ENCODE measurements at places on chromosomes 1 and 21.

DNA sequence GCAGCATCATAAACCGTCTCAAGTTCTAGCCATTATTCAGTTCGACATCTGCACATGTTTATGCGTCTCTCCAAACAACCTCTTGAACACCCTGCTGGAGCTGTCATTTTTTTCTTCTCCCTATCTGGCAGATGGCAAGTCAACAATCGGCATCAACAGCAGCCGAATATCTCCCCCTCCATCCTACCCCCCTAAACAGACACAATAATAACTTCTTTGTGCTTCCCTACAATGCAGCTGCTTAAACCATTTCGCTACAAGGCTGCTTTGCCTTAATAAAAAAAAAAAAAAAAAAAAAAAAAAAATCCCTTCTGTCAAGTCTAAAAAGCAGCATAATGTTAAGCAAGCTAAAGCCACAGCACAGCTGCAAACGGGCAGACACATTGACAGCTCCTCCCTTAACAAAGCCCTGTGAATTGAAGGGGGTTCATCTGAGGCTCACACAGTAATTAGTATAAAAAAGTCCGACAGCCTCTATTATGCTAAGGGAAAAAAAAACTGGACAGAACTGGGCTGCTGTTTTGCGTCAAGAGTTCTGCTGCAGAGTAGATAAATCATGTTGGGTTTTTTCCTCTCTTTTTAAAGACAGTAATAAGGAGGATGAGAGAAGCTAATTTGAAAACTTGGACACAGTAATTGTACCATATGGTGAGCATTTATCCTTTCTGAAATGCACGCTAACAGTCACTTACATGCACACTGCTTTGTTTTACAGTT, 136.4 kb downstream of the AKT3 start:
- DNase-seq: peak; percentile 75

DNA sequence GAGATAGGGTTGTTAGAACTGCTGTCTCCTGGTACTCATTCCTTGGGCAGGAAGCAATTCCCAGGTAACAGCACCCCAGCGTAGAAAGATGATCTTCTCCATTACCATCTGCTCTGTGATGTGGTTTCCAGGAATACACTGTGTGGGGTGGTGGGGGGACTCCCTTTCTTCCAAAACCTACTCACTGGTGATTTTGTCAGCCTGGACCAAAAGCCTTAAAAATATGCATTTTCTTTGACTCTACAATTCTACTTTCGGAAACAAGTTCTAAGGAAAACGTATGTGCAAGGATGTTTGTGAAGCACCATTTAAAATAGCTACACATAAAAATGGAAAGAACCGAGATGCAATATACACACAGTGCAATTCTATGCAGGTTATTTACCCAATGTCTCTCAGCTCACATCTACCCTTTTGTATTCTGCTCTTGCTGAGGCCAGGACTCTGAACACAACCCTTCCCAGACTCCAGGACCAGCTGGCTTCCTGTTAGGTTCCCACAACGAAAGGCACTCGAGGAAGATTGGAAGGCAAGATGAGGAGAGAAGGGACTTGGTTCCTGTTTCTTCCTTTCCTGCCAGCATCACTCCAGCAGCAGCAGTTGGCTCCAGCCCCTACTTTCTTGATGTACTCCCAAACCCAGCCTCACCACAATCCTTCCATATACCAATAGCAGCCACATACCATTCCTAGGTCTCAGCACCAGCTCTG, 33.0 kb upstream of the GJB5 start:
- DNase-seq: no peak

- no peak for DNase-seq
Observed at GRCh38 chr1:201317551-201317950, 34.2 kb downstream of the PKP1 start.

GRCh38 chr1:30450818-30451233, 272.6 kb downstream of the MATN1 start:
- no peak for DNase-seq

DNA sequence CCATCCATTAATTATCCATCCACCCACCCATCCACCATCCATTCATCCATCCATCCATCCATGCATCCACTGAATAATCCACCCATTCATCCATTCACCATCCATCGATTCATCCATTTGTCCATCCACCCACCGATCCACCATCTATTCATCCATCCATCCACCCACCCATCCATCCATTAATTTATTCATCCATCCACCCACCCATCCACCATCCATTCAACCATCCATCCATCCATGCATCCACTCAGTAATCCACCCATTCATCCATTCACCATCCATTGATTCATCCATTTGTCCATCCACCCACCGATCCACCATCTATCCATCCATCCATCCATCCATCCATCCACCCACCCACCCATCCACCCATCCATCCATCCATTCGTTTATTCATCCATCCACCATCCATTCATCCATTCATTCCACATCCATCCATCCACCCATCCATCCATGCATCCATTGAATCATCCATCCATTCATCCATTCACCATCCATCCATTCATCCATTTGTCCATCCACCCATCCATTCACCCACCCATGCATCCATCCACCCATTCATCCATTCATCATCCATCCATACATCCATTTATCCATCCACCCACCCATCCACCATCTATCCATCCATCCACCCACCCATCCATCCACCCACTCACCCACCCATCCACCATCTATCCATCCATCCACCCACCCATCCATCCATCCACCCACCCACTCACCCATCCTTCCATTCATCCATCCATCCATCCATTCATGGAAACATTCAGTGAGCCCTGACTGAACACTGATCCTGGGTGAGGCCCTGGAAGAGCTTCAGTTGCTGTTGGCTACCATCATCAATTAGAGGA, 83.4 kb upstream of the ARHGEF16 start:
- DNase-seq: no peak

- DNase-seq: no peak
Observed at GRCh38 chr1:241924080-241924808, 33.3 kb upstream of the BECN2 start.

- DNase-seq: no peak
Observed at GRCh38 chr1:33258788-33259274, 2.5 kb downstream of the ZNF362 start.

DNA sequence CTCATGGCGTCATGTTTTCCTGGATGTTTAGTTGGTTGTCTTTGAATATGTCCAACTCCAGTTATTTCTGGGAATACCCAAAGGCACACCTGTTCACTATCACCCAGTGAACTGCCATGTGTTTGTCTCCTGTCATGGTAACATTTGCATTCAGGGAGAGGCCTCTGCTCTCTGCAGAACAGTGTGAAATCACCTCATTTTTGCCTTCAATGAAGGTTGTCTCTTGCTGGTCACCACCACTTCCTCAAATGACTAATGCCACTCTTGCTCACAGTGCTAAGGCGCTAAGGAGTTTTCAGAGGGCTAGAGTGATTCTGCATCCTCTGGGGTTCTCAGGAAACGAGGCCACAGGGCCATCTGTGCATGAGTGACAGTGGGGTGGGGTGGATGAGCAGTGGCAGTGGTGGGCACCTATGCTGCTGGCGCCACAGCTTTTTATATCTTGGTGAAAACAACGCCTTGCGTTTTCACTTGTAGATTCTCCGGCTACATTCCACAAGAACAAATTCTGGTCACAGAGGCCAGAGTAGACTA, 60.0 kb upstream of the ATP5PO start:
- DNase-seq: peak; percentile 92

DNA sequence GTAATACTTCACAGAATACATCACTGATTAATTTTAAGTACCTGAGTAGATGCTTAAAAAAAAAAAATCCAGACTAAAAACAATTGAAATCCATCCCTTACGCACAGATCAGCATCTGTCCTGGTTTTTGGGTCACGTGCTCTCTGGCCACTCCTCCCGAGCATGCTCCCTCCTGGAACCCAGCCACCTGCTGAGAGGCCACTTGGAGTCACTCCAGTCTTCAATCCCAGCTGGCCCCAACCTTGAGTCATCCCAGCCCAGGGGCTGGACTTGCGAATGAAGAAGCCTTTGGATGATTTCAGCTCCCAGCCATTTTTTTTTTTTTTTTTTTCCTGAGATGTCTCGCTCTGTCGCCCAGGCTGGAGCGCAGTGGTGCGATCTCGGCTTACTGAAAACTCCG, 8.9 kb downstream of the MAP1LC3C start:
- DNase-seq: no peak

DNA sequence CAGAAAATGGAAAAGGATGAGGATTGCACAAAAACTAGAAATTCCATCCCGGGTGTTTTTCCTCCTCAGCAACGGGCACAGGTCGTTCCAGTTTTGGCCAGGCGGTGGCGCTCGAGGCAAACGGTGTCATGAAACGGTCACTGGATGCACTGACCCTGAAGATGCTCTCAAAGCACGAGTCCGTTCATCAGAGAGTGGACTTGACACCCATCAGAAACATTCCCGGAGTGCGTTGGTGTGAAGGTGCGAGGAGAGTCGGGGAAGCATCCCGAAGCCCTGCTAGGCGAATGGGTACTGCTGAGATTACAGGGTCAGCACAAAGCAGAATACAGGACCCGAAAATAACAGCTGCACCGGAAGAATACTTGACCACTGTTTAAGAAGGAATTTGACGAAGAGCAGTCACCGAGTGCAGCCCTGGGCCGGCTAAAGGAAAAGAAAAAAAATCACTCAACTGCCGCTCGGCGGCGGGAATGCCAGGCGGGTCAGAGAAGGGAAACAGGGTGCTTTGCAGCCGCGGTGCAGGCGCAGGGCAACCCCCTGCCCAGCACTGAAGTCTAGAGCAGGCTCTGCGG, 71.7 kb upstream of the ETS2 start:
- peak; percentile 72 for DNase-seq

- DNase-seq: no peak
Observed at GRCh38 chr1:227134686-227135314, 183.5 kb downstream of the CDC42BPA start.

DNA sequence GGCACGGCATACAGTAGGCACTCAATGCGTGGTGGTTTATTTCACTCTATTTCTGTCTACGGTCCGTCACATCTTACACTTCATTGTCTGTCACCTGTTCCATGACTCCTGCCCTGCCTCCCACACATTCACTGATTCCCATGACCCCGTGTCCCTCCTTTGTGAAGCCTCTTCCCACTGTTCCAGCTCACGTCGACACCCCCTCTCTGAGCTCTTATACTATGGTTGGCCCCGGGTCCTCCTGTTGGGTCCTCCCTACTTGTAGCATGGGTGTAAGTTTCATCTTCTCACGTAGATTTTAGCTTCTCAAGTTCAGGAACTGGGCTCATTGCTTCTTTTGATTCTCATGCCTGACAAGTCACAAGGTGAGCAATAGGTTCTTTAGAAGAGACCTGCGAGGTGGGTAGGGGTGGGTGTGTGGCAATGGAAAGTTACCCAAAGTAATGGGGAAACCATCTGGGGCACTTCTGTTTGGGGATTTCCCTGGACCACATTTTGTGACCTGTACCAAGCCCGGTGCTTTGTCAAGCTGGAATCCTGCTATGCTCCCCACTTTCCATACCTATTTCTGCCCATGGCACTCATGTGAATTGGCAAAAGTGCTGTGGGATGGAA, 22.1 kb upstream of the IL10 start:
- no peak for DNase-seq

DNA sequence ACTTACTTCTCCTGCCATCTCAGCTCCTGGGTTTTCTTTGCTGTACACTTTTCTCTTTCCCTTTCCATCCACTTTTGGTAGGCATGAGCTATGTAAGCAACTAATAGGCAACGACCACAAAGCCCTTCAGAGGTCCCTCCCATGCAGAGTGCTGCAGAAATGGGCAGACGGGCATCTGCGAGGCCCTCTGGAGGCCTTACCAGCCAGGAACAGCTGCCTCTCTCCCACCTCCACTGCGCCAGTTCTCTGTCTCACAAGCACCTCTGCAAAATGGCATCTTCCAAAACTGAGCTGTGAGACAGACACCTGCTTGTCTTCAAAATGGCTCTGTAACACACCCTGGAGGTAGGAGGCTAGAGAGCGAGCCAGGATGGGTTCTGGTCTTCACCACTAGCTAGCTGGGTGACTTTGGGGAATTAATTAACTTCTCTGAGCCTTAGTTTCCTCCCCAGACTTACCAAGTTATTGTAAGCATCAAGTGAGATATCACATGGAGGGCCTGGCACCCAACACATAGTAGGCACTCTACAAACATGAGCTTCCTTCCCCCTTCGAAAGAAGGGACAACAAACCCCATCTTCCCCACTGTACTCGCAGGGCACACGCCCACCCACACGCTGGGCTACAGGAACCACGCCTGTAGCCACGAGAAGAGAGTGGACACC, 62.0 kb downstream of the BCAR3 start:
- DNase-seq: peak; percentile 30

DNA sequence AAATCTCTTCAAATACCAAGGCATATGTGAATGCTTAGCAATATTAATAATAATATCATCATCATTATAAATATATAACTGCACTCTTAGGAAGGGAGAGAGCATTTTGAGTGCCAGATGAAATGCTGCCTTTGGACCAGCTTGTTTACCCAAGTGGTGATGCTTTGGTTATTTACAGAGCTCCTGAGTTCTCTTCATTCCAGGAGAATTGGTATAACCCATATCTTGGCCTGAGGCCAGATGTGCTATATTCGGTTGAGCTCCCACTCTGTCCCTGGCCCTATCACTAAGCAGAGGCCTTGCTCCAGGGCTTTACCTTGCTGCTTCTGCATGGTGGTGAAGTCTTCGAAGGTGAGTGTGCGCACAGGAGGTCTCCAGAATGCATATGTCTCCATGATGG, 89.4 kb downstream of the TBX15 start:
- no peak for DNase-seq

DNA sequence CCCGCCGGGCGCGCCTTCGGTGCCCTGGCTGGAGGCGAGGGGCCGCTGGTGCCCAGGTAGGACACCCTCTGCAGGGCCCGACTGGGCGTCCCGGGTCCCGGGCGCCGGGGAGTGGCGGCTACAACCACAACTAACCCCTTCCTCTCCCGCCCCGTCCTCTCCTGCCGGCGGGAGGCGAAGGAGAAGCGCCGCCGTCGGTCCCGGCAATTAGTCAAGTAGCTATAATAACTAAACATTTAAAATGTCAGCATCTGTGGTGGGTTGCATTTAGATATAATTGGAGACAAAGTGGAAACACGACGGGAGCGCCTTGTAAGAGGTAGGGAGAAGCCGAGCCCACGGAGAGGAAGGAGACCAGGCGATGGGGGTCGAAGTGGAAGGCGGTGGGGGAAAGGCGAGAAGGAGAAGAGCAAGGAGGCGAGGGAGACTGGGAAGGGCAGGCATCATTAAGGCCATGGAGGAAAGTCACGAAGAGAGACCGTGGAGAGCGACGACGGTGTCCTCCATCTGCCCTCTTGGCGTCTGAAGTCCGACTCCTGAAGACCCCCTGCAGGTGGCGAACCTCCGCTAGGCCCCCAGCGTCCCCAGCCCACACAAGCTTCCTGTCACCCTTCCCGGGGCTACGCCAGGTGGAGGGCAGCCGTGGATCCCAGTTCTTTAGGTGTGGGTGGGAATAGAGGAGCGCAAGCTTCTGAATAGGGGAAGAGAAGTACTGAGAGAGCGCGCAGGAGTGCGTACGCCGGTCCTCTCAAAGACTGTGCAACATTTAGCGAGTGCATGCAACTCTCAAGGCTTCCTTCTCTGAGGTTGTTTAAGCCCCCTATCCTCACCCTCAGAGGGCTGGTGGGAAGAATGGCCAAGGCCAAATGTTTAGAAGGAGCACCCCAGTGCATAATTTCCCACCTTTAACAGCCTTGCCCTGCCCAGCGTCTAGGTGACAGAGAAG, 1.6 kb downstream of the CNIH3 start:
- peak; percentile 25 for DNase-seq

- no peak for DNase-seq
Observed at GRCh38 chr1:236654511-236654910, 31.8 kb upstream of the ACTN2 start.

GRCh38 chr1:227351443-227351842, 33.2 kb upstream of the CDC42BPA start:
- no peak for DNase-seq
